ENCODE measurements at places on chromosomes 1 and 21.

- no peak for DNase-seq
Measured at GRCh38 chr1:186122837-186123236, 252.2 kb downstream of the TPR start.

DNA sequence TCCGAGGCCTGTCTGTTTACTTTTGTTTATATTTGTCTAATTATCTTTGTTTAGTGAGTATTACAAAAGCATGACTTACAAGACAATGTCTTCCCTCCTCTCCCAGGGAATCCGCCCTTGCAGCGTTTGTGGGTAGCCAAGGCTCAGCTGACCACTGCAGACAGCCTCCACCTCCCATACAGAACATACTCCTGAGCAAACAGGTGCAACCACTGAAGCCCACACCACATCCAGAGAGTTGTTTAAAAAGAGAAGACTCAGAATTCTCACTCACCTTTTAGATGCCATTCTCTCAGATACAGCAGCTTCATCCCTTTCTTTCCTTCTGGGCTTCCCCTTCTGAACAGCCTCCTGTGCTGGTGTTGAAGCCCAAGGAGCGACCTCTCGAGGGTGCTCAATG, 103.5 kb upstream of the TMPRSS2 start:
- no peak for DNase-seq

GRCh38 chr21:43956670-43957035, 55.5 kb upstream of the TRAPPC10 start:
- no peak for DNase-seq

DNA sequence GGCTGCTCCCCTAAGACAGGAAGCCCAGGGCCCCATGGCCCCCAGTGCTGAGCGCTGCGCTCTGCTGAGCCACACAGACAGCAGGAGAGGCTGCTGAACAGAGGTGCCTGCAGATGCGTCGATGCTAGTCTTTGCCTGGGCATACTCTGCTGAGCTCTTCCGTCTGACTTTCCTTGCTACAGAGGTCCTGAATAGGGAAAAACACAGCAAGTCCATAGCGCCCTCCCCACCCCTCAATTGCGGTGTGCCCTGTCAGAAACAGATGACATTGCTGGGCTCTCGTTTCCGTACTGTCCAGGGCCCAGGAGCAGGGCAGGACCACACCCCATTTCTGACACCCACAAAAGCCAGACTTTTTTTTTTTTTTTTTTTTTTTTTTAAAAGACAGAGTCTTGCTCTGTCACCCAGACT, 252.5 kb downstream of the SDCCAG8 start:
- peak; percentile 57 for DNase-seq

DNA sequence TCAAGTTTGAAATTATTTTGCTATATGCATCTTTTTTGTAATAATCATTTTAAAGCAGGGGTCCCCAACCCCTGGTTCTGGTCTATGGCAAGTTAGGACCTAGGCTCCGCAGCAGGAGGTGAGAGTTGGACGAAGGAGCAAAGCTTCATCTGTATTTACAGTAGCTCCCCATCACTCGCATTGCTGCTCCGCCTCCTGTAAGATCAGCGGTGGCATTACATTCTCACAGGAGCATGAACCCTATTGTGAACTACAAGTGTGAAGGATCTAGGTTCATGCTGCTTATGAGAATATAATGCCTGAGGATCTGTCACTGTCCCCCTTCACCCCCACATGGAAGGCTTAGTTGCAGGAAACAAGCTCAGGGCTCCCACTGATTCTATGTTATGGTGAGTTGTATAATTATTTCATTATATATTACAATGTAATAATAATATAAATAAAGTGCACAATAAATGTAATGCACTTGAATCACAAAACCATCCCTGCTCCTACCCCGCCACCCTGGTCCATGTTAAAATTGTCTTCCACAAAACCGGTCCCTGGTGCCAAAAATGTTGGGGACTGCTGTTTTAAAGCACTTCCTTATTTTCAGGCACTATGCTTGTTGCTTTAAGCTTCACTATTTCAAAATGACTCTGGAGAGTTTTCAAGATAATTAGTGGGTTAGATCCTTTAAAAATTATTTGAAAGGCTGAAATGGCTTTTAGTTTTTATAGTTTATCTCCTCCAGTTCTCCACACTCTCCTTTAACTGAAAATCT, 74.8 kb downstream of the PLA2G4A start:
- no peak for DNase-seq

GRCh38 chr1:30526652-30527345, 196.6 kb downstream of the MATN1 start:
- no peak for DNase-seq

Data from midbrain (tissue), 1 donor.